Occipital lobe (tissue), 3 donors: ENCODE measurements at places on chromosomes 11 and 22.

- no peak for DNase-seq
Observed at GRCh38 chr11:15367695-15368094, 253.0 kb downstream of the INSC start.

- DNase-seq, result no peak
Observed at GRCh38 chr11:270451-271318, 7.5 kb upstream of the NLRP6 start.

- DNase-seq, result no peak
Observed at GRCh38 chr11:120471131-120471530, 40.4 kb upstream of the GRIK4 start.

- DNase-seq, result no peak
Observed at GRCh38 chr11:76802151-76802550, 19.0 kb downstream of the TSKU start.

- no peak for DNase-seq
Observed at GRCh38 chr11:70519117-70519516, 120.8 kb downstream of the CTTN start.

GRCh38 chr22:24121938-24122337, 59.3 kb upstream of the SUSD2 start:
- no peak for DNase-seq

GRCh38 chr11:62324731-62325556, 12.3 kb upstream of the ASRGL1 start:
- DNase-seq, result no peak

- DNase-seq, result no peak
Observed at GRCh38 chr11:125939081-125939521, 6.7 kb upstream of the VSIG10L2 start.

GRCh38 chr11:14413307-14414069, 54.5 kb upstream of the RRAS2 start:
- peak; percentile 6 for DNase-seq

GRCh38 chr11:68987211-68987610, 6.4 kb upstream of the MRGPRD start:
- no peak for DNase-seq

DNA sequence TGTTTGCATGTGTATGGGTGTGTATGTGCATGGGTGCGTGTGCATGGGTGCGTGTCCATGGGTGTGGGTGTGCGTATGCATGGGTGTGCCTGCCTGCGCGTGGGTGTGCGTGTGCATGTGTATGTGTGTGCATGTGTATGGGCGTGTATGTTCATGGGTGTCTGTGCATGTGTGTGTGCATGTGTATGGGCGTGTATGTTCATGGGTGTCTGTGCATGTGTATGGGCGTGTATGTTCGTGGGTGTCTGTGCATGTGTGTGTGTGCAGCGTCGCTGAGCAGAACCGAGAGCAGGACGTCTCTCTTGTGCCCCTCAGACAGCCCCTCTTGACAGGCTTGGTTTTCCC, 13.9 kb downstream of the IL17REL start:
- no peak for DNase-seq

- DNase-seq, result no peak
Observed at GRCh38 chr22:50522806-50523438, 2.5 kb downstream of the SCO2 start.

DNA sequence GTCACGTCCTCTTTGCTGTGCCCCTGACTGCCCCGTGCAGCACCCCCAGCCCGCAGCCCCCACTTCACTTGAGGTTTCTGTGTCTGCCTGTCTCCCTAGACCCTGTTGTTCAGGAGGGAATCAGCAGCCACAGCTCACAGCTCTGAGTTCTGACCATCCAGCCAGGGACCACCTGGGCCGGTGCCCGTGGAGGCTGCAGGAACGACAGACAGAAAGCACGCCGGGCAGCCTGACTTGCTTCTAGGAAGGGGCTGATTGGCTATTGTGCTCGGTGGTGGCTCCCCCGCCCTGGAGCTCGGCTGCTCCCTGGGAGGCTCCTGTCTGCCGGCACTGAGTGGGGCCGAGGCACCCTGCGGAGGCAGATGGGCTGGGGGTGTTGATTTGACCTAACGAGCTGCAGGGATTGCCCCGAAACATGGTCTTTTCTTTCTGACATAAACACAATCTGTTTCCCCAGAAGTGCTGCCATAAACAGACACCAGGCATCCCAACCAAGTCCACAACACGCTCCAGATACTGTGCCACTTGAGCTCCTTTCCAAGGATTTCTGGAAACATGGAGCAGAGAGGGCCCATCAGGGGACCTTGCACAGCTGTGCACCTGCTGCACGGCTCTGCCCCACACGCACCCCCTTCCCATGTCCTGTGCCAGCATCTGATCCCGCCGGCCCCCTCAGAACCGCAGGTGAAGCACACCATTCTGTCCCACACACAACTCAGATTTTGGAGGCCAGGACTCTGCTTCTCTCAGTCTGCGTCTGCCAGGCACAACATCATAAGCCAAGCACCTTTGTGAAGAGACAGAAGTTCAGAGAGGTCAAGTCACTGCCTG, 855.9 kb downstream of the TBC1D22A start:
- no peak for DNase-seq

GRCh38 chr22:31651664-31652063, 10.4 kb downstream of the PISD start:
- DNase-seq, result no peak

- no peak for DNase-seq
Observed at GRCh38 chr11:120893440-120894201, 130.3 kb upstream of the TBCEL start.

GRCh38 chr11:93585758-93586157, 42.6 kb upstream of the SMCO4 start:
- no peak for DNase-seq

GRCh38 chr22:20604776-20605221, 97.4 kb downstream of the MED15 start:
- DNase-seq, result no peak

DNA sequence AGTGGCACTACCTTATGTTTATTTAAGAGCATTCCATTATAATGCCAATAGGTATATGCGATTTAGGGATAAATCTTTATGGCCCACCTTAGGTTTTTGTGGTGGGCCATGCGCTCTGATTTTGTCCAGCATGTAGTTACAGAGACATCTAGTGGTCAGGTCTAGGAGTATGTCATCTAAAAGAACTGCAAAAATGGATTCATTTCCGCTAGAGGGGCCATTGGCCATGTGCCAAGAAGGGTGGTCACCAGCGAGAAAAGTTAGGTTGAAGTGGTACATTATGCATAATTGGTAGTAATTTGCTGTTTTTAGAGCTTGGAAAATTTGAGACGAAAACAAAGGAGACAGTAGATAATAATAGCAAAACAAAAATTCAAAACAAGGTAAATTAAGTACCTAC, 27.7 kb downstream of the LRRC4C start:
- no peak for DNase-seq

GRCh38 chr11:119406005-119406404, 17.0 kb downstream of the THY1 start:
- DNase-seq, result no peak

GRCh38 chr11:66696146-66696545, 18.5 kb upstream of the RBM4B start:
- DNase-seq, result no peak

- no peak for DNase-seq
Observed at GRCh38 chr11:46450846-46451477, 59.4 kb upstream of the CHRM4 start.

DNA sequence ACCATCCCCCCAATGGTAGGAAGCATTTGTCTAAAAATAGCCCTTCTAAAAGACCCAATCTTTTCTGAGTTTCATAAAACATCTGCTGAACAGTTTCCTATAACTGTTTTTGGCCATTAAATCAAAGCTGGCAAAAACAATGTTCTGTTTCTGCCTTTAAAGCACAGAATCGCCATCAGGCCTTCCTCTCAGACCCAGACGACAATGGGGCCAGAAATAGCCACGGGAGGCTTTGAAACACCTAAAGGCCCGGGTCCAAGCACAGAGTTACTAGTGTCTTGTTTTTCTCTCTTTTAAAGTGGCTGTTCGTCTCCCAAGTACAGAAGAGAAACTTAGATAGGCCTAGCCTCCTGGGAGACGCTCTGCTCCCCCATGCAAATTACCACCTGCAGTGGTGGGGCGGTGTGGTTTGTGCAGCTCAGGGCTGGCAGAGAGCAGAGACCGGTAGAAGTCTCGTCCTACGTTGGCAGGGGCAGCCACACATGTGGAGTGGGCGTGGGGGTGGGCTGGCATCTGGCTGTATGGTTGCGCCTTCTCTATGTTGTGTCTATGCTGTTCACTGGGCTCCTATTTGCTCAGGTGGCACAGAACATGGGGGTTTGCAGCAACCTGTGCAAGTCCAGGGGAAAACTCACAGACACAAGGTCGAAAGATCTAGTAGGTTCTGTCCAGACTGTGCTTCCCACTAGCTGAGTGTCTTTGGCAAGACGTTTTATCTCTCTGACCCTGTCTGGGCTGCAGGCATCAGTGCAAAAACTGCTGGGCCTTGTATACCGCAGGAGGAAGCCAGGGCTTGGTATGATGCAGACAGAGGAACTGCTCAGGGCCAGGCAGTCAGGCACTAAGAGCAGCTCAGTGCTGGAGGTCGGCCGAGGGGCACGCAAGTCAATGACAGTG, 23.6 kb upstream of the ETS1 start:
- no peak for DNase-seq

DNA sequence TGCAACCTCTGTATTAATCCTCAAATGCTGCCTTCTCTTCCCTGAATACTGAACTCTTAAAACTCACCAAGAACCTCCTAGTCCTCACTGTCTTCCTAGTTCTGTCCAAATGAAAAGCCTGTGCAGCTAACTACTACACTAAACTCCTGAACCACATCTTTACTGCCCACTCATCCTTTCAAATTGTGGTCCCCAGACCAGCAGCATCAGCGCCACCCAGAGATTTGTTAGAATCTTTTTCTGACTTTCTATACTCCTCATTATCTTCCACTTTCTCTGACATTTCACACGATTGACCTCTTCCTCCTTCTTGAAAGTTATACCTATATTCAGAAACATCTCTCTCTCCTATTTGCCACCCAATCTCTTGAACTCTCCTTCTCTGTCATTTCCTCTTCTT, 461.3 kb downstream of the DLG2 start:
- no peak for DNase-seq

DNA sequence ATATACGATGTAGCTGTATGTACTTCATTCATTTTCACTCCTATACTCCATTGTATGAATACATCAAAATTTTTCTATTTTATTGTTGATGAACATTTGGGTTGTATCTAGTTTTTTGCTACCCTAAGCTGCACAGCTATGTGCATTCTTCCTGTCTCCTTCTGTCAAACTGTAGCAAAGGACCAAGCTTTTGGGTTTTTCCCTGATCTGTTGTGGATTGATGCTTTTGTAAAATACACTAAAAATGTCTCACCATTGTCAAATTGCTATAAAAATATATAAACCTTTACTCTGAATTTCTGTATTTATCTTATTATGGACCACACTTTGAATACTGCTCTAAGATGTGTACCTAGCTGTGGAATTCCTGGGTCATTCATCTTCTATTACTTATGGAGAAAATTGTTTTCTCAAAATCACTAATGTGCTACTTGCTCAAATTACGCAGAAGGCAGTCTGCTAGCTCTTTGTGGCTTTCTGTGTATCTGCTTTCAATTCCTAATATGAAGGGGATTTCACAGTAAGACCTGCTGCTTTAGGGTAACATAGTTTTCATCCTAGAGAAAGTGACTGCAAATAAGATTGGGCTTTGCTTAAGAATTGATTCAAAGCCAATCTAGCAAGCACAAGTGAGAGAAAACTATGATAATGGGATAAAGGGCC, 123.4 kb downstream of the CYP2R1 start:
- no peak for DNase-seq
